ENCODE measurements at places on chromosomes 2 and 18. TPM values are rescaled to one million over a fixed set of nuclear protein-coding genes. Genes with fewer than 3 reads are reported as not detected.

DNA sequence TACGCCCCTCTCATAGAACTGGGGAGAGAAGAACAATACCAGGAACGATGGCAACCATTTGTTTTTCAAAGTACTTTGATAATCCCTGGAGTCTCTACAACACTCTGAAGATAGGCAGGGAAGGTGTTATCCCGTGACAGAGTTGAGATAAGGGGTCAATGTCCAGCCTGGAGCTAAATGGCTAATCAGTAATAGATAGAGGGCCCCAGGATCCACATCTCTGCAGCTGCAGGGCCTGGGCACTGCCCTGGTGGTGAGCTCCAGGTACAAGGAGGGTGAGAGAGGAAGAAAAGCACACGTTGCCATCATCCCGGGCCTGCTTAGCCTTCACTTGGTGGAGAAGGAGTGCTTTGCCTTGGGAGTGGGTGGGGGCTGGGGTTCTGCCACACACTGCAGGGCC is 260.6 kb downstream of the PRKCE start:
- no peak for DNase-seq

DNA sequence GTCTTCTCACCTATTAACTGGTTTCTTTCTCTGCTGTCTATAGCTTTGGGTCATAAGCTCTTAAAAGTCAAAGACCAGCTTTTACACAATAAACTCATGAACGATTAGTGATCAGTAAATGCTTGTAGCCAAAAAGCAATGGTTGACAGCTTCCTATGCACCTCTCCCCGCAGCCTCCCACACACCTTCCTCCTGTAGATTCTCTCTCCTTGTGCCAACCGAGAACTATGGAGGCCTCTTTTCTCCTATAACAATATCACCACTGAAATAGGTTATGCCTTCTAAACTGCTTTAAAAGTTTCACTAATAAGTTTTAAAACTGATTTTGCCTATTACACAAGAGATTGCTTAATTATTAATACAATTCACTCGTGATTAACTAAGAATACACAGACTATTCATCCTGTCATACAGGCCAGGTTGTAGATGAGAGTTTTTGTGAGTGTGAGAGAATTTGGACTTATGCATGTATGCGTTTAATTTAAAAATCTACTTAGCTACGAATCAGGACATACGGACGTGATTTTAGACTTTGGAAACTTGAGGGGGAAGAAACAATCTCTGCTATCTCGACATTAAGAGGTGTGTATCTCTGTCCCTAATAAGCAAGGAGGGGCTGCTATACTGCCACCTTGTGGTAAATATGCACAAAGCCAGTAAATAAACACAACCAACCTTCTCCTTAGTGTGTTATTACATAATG is 229.1 kb upstream of the RBBP8 start:
- no peak for DNase-seq

GRCh38 chr2:239858179-239858578 is 167.0 kb downstream of the NDUFA10 start:
- DNase-seq, result no peak

GRCh38 chr2:96888072-96889011 is 18.5 kb upstream of the SEMA4C start:
- no peak for DNase-seq

GRCh38 chr2:69570474-69570873 is 73.1 kb downstream of the AAK1 start:
- DNase-seq, result no peak

Gene TDRD15
- not detected for total RNA-seq

DNA sequence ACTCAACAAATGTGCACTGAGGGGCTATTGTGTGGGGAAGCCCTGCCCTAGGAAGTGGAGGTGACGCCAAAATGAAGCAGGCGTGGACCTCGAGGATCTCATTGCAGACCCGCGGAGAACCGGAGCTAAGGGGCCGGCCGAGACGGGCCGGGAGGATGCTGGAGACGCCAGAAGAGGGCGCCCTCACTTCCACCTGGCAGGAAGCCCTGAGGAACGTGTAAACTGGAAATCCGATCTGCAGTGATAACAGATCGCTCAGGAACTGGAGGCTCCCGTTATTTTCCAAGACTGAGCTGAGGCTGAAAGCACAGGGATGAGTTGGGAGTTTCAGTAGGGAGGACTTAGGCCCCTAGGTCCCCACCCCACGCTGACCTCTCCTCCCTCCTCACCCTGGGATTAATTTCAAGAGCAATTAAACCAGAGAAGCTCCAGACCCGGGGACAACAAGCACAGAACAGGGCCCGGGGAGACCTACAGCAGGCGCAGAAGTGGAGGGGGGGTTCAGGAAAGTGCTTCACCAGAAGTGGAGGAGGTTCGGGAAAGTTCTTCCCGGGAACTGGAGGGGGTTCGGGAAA is 7.7 kb upstream of the COL6A3 start:
- peak; percentile 95 for DNase-seq

DNA sequence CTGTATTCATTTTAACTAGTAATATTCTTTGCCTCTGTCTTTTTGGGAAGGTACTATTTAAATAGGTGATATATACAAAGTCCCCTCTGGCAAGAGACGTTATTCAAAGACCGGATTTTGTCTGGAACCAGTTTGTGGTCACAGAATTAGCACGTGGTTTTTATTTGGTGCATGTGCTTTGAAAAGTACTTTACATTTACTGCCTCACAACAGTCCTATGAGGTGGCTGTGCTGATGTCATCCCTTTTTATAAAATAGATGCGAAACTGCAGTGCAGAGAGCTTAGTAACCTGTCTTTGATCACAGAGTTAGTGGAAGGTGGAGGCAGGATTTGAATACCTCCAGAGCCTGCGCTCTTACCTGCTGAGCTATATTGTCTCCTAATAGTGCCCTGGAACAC is 4.0 kb downstream of the LPIN1 start:
- no peak for DNase-seq

DNA sequence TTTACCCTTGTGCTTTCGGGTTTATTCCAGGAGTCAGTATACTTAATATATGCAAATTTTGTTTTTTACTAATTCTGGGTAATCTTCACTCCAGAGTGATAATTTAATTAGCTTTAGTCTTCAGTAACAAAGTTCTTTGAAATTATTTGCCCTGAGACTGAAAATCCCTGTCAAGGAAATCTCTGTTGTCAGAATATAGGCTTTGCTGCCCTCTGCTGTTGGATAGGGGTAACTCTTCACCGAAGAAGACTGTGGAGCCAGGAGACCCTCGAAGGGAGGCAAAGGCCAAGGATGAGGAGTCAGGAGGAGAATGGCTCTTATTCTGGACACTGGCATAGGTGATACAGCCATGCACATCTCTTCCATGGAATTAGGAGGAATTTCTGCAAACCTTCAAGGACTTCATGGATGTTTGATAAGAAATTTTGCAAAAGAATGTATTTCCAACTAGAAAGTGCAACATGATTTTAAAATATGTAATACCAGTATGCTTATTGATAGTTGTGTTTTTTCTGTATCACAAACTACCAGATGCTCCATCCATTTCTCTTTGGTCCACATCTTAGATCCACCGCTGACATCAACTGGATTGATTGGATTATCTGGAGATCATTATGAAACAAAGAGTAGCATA is 182.3 kb downstream of the RDH14 start:
- DNase-seq, result no peak

DNA sequence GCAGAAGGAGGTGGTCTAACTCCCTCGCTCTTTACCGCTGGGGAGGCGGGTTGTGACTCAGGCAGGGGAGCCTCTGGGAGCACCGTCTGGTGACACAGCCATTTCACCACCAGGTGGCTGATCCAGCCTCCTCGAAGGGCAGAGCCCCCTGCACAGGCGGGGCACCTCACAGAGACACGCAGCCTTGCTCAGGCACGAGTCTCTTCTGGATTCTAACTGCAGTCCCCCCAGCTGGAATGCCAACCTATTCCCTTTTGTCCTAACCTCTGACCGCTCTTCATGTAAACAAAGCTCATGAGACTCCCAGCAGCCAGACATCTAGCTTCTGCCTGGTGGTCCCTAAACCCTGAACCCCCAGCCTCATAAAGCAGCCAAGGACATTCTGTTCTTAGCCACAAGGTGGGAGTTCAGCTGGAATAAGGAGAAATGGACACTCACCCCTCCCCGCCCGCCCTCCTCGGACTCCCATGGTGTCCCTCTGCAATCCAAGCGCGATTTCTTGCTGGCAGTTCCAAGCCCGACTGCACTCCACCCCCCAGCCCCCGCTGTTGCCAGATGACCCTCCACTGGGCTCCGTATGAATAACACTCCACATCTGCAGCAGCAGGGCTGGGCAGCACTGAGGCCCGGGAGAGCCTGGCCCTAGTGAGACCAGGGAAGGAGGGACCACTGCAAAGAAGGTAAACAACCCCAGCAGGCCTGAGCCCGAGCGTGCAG is 84.3 kb downstream of the TNS1 start:
- no peak for DNase-seq

DNA sequence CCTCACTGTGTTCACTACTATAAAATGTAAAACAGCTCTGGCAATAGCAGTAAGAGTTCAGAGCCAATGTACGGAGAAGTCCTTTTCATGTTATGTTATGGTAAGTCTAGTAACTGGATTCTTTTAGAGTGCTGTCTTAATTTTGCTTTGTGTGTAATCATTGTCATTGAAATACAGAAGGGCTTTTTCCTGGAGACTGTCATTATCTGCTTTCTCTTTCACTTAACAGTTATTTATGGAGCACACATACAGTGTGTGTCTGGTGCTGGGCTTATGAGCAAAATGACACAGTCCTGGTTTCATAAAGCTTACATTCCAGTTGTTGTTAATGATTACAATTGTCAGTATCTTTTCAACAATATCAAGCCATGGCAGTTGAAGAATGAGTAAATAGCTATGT is 95.5 kb downstream of the CCDC102B start:
- no peak for DNase-seq

Gene LAMA1
- total RNA-seq, result 1.8 TPM

DNA sequence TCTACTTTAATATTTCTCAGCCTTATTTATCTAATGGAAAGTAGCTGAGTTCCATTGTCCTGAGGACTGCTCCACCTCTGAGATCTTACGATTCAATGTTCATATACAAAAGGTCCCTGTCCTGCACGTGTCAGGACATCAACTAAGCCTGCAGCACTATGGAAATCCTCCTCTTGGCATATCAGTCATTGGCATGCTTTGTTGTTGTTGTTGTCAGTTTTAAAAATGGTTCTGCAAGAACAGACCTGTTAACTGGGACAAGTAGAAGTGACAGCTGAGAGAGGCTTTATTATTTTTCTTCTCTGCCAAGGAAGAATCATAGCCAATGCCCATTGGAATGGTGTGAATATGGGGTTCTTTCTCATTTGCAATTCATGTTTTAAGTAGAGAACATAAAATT is 450.1 kb upstream of the PKDCC start:
- no peak for DNase-seq

DNA sequence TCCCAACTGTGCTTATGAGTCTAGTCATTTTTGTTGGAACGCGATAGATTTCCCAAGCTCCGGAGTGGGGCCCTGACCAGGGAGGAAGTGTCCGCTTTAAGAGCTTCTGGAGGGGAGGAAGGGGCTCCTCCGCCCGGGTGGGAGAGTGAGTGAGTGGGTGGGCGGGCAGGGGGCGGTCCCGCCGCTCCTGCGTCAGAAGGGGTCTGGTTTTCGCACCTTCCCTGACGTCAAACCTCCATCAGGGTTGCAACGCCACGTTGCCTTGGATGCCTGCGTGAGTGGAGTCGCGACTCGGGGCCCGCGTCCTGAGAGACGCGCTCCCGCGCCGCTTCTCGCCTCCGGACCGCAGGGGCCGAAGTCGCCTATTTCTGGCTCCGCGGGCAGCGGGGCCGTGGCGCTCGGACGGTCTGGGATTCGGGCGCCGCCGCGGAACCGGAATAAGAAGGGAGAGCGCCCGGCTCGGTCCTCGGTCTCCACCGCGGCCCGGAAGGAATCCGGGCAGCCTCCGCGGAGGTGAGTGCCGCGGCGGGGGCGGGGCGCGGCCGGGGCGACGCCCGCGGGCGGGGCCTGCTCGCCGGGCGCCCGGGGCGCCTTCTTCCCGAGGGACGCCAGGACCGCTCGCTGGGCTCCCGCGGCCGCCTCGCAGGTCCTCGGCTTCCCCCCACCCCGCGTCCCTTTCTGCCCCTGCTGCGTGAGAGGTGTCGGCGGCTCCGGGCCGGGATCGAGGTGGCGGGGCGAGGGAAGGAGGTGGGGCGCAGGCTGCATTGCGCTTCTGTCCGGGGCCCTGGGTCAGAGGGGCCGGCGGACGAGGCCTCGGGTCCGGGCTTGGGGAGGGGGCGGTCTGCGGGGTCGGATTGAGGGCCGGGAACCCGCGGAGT is at the start of gene ZDBF2:
ZDBF2 (plus strand) TSS at position 230 of the 878 bp plus-strand sequence. CDS start 7,187 bp downstream, outside the sequence.
- DNase-seq, result no peak

Gene ITGB1BP1
- 143 TPM for total RNA-seq

Gene SPATA3
- total RNA-seq, result not detected

DNA sequence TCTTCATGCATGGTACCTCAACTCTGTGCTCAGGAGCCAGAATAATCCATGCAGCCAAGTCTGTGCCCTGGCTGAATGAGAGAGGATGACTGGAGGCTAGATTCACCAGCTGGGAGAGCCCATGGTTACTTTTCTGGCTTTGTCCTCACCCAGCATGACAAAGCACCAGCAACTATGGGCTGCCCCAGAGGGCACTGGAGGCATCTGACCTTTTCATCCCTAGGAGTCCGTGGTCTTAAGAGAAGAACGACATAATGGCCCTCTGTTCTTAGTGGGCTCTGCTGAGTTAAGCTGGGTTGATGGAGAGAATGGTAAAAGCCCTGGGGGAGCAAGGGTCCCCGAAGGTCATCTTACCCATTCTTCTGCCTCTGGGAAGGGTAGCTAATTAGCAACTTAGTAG is 54.6 kb upstream of the TNP1 start:
- DNase-seq, result no peak

GRCh38 chr2:9336576-9337314 is 86.6 kb downstream of the ITGB1BP1 start:
- DNase-seq, result no peak

DNA sequence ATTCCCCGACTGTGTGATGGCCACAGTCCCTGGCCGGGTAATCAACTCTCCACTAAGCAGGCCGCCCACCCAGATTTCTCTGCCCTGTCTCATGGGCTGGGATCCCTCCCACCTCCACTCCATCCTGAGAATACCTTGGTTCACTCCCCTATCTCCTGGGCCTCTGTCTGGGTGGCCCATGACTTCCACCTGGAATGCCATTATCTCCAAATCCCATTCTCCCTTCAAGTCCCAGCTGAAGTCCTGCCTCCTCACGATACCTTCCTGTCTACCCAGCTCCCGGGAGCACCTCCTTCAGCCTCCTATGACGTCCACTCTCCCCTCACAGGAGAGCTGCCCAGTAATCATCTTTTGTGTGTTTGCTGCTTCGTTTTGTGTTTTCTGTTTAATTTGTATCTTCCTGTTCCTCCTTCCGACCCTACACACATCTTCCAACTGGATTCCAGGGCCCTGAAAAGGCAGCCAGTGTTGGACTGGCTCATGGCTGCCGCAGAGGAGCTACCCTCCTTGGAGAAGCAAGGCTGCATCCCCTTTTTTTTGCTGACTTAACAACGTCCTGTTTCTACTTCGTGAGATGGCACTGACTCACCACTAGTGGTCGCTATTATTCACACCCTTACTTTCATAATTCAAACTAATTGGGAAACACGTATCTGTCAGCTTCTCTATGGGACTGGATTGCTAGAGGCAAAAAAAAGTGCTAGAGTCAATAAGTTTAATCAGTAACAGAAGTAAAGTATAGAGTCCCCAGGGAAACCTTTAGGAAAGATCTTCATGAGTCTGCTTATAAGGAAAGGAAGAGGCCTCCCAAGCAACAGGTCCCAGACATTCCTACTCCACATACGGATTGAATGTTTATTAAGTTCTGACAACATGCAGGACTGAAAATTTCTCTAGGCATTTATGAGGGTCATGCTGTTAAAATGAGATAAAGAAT is 171.9 kb upstream of the GATA6 start:
- DNase-seq, result no peak

Gene HNMT
- total RNA-seq, result 37.5 TPM

Gene ELOA2
- total RNA-seq, result not detected

Gene REEP1
- 48.4 TPM for total RNA-seq

Gene ARL4C
- total RNA-seq, result 13.0 TPM

Measured in posterior vena cava (tissue), 2 donors.